ENCODE measurements at places on chromosomes 7 and 10.

DNA sequence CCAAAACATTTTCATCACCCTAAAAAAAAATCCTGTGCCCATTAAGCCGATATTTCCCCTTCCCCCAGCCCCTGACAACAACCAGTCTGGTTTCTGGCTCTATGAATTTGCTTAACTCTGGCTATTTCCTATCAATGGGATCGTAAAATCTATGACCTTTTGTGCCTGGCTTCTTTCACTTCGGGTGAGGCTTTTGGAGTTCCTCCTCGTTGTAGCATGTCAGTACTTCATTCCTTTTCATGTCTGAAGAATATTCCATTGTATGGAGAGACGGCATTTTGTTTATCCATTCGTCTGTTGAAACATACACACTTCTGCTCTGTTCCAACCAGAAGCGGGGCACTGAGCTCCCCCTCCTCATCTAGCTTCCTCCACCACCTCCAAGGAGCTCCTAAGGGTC lies 29.5 kb downstream of the TACC2 start:
- DNase-seq = no peak

DNA sequence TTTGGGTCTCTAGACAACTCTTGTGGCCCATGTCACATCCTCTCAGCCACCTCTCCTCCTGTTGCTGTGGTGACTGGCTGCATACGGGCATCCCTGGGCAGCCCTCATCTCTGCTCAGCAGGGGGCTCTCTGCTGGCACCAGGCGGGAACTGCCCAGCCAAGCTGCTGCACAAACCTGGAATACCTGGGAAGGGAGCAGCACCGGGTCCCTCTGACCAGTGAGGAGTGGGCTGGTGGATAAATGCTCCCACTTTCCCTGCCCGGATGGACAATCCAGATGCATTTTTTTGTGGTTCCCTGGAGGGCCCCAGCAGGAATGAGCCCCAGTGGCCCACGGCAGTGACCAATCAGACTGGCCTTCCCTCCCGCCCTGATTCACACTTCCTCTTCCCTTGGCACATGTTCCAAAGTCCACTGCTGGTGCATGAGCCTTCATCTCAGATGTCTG lies 21.9 kb downstream of the GRID1 start:
- no peak for DNase-seq

DNA sequence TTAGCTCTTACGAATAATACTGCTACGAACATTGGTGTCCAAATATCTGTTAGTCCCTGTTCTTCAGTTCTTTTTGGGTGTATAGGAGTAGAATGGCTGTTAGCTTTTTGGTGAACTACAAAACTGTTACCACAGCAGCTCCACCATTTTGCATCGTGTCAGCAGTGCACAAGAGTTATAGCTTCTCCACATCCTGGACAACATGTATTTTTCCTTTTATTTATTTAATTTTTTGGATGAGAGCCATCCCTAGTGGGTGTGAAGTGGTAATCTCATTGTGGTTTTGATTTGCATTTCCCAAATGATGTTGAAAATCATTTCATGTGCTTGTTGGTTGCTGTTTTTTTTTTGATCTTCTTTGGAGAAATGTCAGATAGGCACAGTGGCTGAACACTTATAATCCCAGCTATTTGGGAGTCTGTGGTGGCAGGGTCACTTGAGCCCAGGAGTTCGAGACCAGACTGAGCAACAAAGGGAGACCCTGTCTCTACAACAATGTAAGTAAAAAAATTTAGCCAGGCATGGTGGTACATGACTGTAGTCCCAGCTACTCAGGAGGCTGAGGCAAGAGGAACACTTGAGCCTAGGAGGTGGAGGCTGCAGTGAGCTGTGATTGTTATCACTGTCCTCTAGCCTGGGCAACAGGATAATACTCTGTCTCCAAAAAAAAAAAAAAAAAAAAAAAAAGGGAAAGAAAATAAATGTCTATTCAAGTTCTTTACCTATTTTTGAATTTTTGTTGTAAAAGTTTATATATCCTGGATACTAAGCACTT lies 31.7 kb downstream of the TRIM24 start:
- no peak for DNase-seq

- no peak for DNase-seq
Observed at GRCh38 chr10:59677253-59677831, 32.3 kb downstream of the SLC16A9 start.

DNA sequence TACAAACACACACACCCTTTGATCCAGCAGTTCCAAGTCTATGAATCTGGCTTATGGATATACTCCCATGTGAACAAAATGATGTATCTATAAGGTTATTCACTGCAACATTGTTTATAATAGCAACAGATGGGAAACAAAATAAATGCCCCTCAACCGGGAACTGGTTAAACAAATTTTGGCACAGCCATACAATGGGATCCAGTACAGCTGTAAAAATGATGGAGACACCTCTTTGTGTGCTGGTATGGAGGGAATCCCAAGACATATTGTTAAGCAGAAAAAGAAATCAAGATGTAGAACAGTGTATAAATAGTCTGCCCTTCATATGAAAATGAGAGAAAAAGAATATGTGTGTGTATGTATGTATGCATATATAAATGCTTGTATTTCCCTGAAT lies 155.5 kb downstream of the SNX10 start:
- DNase-seq = no peak

GRCh38 chr10:114052255-114052654 lies 8.6 kb downstream of the ADRB1 start:
- DNase-seq = no peak

DNA sequence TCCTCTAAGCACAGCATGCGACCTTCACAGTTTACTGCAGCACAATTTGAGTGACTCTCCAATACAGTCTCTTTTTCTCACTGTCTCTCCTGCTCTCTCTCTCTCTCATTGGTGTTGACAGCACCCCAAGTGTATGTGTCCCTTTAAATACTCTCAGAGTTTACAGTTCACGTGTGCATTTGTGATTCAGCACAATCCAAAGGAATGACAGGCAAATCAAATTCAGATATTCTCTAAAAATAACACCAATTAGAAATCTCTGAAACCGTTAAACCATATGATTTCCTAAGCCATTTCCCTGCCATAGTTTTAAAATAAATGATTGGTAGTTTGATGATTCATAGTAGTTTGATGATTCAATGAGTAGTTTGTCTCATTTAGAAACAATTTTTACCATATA lies 104.0 kb upstream of the GAD2 start:
- no peak for DNase-seq

GRCh38 chr10:46296641-46297141 lies 9.9 kb downstream of the ANTXRL start:
- no peak for DNase-seq

- no peak for DNase-seq
Observed at GRCh38 chr10:132220061-132220460, 33.3 kb downstream of the DPYSL4 start.

DNA sequence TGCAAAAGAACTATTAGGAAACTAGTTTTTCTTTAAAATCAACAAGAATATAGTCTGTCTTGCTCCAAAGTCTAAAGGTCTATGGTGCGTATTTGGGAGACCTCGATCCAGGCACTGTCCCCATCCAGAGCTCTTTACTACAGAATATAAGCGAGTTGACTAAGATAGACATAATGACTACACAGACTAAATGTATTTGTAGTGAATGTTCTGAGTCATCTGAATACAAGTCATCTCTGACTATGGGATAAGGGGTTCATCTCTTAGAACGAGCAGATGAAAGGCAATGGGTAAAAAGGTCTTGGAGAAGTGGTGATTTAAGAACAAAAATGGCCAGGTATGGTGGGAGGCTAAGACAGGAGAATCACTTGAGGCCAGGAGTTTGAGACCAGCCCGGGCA lies 136.0 kb upstream of the RSU1 start:
- DNase-seq = no peak

DNA sequence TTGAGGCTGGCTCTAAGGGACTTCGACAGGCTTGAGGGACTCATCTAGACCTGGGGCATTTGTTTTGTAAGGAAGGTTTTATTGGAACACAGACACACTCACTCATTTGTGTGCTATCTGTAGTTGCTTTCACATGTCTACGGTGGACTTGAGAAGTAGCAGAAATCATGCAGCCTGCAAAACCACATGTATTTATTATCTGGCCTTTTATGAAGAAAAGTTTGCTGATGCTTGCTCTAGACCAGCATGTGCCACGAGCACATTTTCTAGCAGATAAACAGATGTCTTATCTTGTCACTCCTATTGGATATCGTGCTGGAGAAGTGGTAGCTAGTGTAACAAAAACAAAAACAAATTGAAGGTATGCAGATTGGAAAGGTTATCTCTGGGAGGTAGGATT lies 9.8 kb downstream of the UPP1 start:
- no peak for DNase-seq

- no peak for DNase-seq
Observed at GRCh38 chr7:106050002-106050745, 61.9 kb downstream of the SYPL1 start.

DNA sequence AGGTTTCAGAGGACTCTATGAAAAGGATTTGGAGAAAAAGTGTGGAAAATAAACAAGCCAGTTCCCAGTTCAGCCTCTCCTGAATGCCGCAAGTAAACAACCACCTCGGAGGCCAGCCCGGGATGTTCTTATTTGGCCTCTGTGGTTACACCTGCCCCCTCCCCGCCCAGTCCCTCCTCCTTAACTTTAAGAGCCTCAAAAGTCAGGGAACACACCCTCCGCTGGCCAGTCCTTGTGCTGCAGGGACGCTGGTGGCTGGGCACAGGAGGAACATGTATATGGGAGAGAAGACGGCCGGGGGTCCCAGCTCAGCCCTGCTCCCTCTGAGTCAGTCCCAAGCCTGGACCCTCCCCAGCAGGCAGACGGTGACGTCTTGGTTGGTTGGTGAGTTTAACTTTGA lies 6.1 kb downstream of the CHST3 start:
- no peak for DNase-seq

GRCh38 chr10:33900596-33900995 lies 566.1 kb upstream of the NRP1 start:
- no peak for DNase-seq

DNA sequence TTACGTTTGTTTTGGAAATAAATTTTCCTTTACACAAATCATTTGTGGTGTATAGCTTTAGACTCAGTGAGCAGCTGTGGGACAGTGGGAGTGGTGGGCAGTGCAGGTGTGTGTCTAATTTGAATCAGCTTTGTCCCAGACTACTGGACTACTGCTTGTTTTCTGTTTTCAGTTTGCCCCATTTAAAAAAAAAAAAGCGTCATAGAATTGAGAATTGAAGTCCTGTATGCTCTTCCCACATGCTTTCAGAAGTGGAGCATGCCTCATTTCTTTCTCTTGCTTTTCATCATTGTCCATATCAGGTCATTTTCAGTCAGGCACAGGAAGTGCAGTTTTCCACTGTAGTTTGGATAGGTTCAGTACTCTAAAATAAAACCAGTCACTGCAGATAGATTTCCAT lies 66.1 kb downstream of the SHH start:
- DNase-seq = no peak

DNA sequence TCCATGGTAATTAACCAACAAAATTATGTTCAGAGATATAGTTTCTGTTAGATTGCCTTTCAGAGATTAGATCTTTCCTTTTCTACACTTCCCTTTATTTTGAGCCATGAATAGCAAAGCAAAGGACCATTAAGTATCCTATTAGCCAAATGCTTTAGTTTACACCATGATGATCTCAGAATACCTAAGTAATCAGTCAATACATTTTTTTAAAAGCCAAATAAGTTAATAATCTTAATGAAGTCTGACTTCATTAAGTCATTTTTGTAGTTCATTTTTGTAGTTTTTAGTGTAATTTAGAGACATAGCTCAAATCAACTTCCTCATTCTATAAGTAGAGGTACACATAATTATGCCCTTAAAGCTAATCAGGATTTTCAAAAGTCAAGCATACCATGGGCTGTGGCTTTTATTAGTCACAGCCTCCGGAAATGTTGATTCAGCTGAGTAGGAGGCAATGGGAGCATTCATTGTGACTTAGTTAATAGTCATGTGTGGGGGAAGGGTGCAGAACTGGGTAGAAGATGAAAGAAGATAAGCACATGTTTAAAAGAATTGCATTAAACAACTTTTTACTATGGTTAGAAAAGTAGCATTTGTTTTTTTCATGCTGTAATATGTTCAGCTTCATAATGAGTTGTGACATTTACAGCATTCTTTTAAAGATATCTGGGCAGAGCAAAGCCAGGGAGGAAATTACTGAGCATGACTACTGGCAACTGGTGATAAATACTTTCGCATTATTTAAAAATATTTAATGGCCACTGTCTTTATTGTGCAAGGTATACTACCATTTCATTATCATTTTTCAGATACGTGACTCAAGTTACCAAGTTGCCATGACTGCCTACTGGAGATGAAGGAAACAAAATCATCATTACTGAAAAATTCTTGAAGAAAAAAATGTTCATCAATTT lies 57.3 kb upstream of the CCDC71L start:
- no peak for DNase-seq

DNA sequence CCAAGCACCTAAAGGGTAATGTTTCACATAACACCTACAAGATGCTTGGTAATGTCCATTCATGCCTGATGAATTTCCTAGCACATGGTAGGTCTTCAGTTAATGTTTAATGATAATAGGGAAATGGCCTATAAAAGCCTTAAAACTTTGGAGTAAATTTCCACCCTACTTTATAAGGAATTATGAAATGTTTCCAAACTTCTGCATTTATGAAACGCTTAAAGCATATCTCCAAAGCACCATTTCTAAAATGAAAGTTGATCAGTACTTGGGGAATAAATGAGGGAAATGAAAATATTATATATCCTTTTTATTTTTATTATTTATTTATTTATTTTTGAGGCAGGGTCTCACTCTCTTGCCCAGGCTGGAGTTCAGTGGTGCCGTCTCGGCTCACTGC lies 51.8 kb downstream of the INPP5F start:
- DNase-seq = no peak

DNA sequence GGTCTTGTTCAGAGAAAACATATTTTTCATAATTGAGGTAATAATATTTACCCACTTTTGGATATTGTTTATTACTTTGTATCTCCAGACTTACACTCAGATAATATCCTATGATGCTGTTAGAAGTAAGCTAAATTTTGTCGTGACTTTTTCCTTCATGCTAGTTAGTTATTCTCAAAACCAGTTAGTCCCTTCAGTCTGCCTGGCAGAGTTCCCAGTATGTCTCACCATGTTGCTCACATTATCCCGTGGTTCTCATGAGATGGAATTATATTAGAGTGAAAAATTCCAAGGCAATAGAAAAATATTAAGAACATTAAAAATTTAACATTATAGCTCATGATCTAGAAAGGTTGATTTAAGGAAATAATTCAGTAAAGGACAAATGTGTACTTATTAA lies 81.5 kb upstream of the SMIM30 start:
- no peak for DNase-seq

DNA sequence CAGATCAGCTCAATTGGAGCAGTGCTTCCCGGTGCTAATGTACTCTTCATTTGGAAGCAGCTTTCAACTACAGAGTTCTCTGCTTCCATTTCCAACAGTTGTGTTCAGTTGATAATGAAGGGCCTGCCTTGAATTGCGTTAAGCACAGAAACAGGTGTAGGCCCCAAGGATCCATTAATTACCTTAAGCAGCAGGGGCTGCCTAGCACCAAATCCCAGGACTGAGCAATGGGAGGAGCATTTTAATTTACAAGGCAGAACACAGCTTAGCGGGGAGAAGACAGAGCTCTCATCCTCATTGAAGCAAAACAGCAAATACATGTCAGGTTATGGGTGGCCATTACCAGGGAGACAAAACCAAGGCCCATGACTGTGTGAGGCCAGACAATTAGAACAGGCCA lies 349.6 kb downstream of the TFEC start:
- no peak for DNase-seq
